Small intestine (tissue), 16 donors: ENCODE measurements at places on chromosomes 4 and X.

DNA sequence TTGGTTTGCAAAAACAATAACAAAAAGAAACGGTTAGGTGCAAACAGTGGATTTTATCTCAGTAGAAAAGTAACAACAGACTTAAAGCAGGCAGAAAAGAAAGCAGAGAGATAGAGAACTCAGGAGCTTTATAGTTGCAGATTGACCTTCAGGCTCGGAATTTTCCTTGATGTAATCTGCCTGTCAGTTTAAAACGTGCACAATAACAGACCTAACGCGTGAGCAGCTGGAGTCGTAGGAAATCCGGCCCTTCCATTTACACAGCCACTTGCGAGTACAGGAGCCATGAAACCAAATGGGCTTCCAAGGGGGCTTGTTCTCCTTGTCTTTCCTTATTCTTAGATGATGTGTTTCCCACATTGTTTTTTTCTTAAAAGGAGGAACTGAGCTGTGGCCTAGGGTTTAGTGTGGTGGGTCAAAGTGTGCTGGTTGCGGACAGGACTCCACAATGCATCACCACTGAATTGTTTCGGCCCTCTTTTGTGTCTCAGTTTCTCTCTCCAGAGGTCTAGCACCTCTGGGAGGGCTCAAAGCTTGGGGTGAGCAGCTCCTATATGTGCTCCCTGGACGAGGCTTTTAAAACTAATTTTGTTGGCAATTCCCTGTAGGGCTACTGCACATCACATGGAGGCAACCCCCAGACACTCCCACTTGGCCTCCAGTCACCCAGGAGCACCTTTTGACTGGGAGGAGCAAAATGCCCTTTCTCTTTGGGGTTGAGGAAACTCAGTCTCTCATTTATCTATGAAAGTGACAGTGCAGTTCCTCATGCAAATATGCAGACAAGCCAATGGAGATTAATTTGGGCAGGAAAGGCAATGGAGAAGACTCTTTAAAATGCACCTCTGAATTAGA lies 13.9 kb upstream of the MPP1 start:
- DNase-seq, result no peak

GRCh38 chr4:43898836-43899235 lies 549.8 kb downstream of the KCTD8 start:
- no peak for DNase-seq

- no peak for DNase-seq
Measured at GRCh38 chr4:85656759-85657505, 182.0 kb downstream of the ARHGAP24 start.

DNA sequence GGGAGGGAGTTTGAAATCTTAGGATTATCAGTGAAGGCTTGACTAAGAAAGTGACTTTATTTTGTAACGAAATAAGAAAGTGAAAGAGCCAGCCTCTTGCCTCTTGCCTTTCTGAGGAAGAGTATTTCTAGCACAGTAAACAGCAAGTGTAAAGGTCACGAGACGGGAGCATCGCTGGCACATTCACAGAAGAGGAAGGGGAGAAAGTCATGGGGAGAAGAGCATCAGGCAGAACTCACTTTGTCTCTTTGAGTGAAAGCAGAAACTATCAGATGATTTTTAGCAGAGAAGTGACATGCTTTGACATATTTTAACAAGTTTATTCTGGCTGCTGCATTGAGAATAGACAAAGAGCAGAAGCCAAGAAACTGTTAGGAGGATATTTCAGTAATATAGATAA lies 313.8 kb downstream of the CAMK2D start:
- DNase-seq, result peak; percentile 59

DNA sequence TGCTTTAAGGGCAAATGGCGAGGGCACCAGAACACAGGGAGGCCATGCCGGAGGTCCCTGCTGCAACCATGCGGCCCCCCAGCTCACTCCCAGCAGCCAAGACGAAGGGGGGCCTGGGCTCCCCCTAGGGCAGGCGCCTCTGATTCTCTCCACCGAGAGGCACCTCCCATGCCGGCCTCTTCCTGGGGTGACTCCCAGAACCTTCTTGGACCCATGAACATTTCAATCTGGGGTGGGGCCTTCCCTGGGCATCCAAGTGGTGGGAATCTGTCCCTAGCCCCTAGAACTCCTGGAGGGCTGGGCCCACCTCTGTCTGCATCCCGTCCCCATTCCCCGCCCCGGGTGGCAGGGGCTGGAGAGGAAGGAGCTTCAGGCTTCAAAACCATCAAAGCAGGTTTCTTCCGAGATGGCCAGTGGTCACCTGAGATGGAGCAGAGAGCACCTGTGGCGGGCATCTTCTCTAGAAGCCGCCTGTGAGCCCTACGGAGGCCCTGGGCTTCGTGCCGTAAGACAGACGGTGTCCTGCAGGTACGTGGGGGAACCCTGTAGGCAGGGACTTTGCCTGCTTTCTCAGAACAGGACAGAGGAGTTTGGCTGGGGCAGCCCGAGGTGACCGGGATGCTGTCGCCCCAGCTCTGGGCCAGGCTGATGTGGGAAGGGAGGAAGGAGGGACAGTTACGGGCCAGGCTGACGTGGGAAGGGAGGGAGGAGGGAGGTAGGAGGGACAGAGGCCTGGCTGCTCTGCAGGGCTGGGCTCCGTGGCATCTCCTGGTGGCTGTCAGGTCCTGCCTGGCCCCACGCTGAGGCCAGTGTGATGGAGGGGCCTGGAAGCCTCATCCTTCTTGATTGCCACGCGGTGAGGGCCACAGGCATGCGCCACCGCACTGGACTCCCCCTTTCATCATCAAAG lies 6.8 kb upstream of the SLC25A6 start:
- no peak for DNase-seq

DNA sequence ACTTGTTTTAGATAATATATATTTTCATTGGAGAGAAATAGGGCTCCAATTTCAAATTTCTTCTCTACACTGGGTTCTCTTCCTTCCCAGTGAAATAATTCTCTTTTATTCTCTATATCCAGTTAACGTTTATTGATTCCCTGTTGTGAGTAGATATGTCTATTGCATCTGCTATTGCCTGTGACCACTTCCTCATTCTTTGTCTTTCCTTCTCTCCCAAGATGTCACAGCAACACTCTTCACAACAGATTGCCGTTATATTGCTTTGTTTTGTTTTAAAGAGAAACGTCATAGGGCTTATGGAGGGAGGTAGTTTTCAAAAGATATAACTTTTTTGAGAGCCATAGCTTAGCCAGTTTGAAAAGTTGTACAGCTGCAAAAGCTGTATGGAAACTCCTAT lies 343.8 kb downstream of the ARHGAP24 start:
- no peak for DNase-seq

DNA sequence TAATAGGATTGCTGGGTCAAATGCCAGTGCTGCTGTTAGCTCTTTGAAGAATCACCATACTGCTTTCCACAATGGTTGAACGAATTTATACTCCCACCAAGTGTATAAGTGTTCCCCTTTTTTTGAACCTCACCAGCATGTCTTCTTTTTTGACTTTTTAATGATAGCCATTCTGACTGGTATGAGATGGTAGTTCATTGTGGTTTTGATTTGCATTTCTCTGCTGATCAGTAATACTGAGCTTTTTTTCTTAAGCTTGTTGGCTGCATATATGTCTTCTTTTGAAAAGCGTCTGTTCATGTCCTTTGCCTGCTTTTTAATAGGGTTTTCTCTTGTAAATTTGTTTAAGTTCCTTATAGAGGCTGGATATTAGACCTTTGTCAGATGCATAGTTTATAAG lies 14.8 kb downstream of the USP38 start:
- no peak for DNase-seq

DNA sequence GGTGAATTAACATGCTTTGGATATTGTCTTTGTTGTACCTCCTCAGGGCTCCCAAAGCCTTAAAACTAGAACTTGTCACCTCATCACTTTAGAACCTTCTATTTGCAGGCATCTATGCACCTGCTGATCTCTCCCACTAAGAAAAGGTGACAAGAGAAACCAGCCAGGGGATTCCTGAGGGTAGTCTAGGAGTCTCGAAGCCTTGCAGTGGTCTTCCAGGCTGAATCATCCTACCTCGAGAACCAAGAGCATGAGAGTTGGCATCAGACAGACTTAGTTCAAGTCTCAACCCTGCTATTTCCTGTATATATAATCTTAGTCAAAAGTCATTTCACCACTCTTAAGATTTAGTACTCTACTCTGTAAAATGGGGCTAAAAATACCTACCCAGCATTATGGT lies 29.6 kb downstream of the RTL5 start:
- DNase-seq, result no peak

GRCh38 chr4:186728631-186729271 lies 5.1 kb upstream of the FAT1 start:
- no peak for DNase-seq

DNA sequence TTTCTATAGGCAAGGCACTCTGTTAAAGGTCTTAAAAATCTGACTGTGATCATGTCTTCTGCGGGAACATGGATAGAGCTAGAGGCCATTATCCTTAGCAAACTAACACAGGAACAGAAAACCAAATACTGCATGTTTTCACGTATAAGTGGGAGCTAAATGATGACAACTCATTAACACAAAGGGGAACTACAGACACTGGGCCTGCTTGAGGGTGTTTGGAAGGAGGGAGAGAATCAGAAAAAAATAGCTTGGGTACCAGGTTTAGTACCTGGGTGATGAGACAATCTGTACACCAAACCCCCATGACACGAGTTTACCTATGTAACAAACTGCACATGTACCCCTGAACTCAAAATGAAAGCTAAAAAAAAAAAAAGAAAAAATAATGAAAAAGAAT lies 12.1 kb downstream of the SLC7A11 start:
- DNase-seq, result no peak

DNA sequence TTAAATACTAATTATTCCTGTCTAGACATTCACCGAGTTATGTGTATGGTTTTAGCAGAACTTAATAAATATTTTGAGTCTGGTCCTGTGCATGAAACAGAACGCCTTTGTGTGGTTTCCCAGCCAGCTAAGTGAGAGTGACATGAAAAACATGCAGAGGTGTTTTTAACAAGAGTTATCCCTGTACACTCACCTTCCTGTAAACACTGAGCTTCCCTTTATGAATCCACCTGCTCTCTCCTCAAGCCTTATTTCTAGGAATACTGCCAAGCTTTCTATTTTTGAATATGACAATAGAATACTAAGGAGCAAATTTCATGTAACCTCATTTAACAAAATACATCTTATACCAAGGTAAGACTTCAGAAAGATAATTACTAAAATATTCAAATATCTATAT lies 270.3 kb upstream of the CTSO start:
- no peak for DNase-seq

- no peak for DNase-seq
Measured at GRCh38 chrX:45747905-45748304, 547.2 kb upstream of the DIPK2B start.

DNA sequence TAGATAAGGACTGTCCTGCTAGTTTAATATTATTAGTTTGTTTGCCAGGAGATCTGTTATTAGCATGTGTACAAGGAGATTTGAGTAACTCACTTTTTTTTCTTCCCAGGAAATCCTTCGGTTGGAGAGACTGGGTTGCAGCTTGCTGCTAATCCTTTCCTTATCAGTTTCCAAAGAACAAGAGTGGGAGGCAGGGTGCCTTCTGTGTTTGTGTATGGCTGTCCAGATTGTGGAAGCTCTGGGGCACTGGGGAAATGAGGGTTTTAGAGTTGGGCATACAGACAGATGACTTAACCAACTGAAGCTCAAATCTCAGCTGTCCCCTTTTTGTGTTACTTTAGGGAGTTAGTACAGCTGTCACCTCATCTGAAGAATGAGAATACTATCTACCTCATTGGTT lies 12.6 kb upstream of the SUPT20HL1 start:
- DNase-seq, result no peak

- no peak for DNase-seq
Measured at GRCh38 chr4:1406981-1407656, 877 bp upstream of the NKX1-1 start.

DNA sequence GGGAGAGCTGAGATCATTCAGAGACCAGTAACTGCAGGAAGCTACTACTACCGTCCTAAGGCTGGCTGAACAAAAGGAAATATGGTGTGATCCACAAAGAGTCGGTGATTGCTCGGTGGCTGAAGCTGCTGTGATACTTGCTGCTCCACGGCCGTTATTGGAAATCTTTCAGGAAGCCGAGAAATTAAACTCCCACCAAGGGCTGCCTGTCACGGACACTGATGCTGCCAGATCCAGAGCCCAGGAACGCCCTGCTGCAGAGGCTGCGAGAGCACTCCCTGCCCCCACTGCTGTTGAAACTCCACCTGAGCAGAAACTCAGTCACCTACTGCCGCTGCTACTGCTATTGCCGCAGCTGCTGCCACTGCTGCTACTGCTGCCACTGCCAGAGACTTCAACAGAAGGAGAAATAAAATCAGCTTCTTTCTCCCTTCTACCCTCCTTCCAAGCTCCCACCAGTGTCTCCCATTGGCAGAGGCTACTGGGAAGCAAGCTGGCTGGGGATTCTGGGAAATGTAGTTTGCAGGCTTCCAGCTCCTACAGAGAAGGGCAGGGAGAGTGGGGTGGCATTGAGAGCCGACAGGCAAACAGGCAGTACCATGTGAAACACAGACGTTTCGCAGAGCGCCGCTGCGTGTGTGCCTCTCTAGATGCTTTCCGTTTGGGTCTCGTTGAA lies 126.0 kb upstream of the ENPP6 start:
- DNase-seq, result peak; percentile 92

DNA sequence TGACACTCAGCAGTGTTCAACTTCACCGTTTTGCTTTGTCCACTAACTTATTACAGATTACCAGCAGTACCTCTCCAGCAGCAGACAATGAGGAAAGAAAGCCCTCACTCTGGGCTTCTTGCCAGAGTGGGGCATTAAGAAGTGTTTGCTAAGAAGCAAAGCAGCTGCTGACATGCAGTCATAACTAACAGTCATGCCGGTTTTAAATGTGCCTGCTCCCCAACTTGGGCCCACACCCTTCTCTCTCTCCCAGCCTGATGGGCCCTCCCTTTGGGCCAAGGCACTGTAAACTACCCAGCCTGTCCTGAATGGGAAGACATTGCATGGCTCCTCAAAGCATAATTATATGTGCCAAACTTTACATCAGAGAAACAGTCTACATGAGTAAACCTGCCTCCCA lies 54.6 kb upstream of the HHIP start:
- DNase-seq, result no peak

GRCh38 chr4:40662962-40663604 lies 33.4 kb upstream of the RBM47 start:
- peak; percentile 54 for DNase-seq

GRCh38 chr4:153258750-153259149 lies 54.5 kb downstream of the TRIM2 start:
- DNase-seq, result no peak

GRCh38 chr4:48100256-48100655 lies 33.8 kb downstream of the TXK start:
- no peak for DNase-seq

GRCh38 chr4:165058666-165059065 lies 5.0 kb downstream of the TRIM75 start:
- DNase-seq, result no peak

GRCh38 chr4:8472158-8472688 lies 31.6 kb downstream of the TRMT44 start:
- DNase-seq, result no peak

GRCh38 chrX:144297221-144297620 lies 413.4 kb downstream of the UBE2NL start:
- no peak for DNase-seq

GRCh38 chrX:53357799-53358530 lies 64.5 kb downstream of the SMC1A start:
- no peak for DNase-seq

- no peak for DNase-seq
Measured at GRCh38 chr4:2846172-2846571, 2.5 kb downstream of the ADD1 start.

- DNase-seq, result no peak
Measured at GRCh38 chr4:102447413-102447812, 53.7 kb upstream of the NFKB1 start.
